ENCODE measurements at places on chromosomes 13 and 19.

DNA sequence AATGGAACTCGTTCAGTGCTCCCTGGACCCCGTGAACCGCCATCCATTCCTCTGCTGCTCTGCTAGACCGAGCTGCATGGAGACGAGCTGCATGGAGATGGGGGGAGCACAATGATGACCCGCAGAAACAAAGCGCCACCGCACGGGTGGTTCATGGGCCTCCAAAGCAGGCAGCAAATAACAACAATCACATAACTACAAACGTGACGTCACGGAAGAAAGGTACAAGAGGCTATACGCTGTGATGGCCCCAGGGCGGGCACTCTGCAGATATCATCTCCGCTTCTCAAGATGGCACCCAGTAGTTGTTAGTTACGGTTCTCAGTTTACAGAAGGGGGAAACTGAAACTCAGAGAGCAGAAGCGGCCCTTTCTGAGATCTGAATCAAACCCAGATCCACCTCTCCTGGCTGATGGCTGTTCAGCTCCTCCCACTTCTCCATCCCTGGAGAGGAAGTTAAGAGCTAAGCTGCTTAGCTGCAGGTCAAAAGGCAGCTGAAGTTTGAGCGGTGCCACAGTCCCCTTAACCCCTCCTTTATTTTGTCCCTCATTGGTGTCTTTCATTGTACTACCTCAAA, 1.7 kb downstream of the ATP13A1 start:
- peak; percentile 12 for DNase-seq

GRCh38 chr13:58953638-58954037, 1210.1 kb downstream of the DIAPH3 start:
- DNase-seq: no peak

DNA sequence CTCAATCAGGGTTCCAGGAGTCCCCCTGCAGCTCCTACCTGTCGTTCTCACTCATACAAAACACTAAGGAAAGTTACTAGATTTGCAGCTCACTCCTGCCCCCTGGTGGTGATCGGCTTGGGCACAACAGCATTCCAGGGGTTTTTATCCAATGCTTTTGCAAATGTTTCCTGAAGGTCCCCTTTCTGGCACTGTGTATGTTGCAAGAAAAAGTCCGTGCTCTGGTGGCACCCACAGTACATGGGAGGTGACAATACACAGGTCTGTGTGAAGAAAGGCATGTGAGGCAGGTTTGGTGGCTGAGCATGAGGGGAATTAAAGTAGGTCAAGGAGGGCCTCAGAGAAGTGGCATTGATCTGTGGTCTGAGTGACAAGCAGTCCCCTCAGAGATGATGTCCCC, 8.6 kb upstream of the TYK2 start:
- DNase-seq: peak; percentile 73

DNA sequence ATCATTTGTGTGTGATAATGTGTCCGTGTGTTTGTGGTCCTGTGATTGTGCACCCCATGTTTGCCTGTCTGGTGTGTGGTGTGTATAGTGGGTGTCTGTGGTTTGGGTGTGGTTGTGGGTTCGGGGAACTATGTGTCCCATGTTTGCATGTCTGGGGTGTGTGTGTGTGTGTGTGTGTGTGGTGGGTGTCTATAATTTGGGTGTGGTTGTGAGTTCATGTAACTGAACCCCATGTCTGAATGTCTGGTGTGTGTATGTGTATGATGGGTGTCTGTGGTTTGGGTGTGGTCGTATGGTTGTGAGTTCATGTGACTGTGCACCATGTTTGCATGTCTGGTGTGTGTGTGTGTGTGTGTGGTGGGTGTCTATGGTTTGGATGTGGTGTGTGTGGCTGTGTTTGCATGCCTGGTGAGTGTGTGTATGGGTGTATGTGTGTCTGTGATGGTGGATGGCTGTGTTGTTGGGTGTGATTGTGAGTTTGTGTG, 11.1 kb upstream of the NFIX start:
- peak; percentile 44 for DNase-seq

DNA sequence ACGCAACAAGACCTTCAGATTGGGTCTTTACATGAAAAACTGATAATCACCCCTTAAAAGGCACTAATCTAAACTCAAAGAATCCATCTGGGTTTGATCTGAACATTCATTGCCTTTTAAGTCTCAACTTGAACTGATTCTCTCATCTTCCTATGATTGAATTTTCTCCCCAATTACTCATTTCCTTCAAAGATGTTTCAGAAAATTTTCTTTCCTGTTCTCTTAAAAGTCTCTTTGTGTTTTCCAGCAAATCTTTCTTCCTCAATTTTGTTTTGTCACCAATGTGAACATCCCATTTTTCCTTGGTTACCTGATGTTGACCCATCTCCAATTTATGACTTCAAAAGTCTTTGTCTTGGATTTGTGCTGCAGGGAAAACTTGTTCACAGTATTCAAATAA, 234.3 kb downstream of the DACH1 start:
- no peak for DNase-seq

- DNase-seq: no peak
These were observed 2.5 kb upstream of the RFPL4AL1 start for GRCh38 chr19:55766466-55766865.

- peak; percentile 48 for DNase-seq
These were observed 108.2 kb upstream of the WASF3 start for GRCh38 chr13:26449063-26449848.

DNA sequence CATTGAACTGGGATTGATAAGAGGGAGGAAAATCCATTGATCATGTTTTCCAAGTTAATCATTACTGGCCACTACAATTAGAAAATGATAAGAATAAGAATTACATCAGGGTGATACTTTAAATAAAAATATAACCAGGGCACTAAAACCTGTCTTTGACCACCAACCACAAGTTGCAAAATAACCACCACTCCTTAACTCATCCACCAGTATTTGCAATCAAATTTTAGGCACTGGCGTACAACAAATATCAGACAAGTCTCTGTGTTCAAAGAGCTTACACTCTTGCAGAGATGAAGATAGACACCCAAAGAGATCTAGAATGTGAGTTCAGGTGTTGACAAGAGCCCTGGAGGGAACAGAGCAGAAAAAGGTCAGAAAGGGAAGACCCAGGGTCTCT, 514 bp downstream of the CEACAM3 start:
- DNase-seq: no peak

All from GM23248 (cell line).